ENCODE measurements at places on chromosomes 3 and 15. TPM values are rescaled to one million over a fixed set of nuclear protein-coding genes. Genes with fewer than 3 reads are reported as not detected.

The LYZL4 gene
- total RNA-seq = not detected

The CCR8 gene
- total RNA-seq = not detected

The HGD gene
- 0.69 TPM for total RNA-seq

The LRRN1 gene
- total RNA-seq = 0.83 TPM

The IL5RA gene
- total RNA-seq = 0.13 TPM

The NR1I2 gene
- 0.46 TPM for total RNA-seq

The TJP1 gene
- total RNA-seq = 84.0 TPM

The KNG1 gene
- not detected for total RNA-seq

- DNase-seq = no peak
Measured at GRCh38 chr15:85974348-85974705, 105.3 kb upstream of the AGBL1 start.

DNA sequence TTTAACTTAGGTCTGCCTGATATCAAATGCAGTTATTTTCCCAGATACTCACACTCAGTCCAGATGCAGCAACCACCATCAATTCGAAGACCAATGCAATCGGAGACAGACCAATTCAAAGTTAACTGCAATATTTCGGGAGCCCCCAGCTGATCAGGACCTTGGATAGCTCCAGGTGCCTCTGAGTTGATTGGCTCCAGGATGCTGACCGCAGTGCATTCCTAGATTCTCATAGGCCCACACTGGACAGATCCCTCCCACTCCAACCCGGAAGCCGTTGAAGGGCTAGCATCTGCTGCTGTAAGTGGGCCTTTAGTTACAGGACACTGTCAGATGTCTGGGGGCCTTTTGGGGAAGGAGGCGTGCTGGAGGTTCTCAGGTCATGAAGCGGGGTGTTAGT lies 89.5 kb upstream of the ATP2B2 start:
- DNase-seq = no peak

GRCh38 chr3:42051384-42052131 lies 39.6 kb upstream of the TRAK1 start:
- DNase-seq = no peak

DNA sequence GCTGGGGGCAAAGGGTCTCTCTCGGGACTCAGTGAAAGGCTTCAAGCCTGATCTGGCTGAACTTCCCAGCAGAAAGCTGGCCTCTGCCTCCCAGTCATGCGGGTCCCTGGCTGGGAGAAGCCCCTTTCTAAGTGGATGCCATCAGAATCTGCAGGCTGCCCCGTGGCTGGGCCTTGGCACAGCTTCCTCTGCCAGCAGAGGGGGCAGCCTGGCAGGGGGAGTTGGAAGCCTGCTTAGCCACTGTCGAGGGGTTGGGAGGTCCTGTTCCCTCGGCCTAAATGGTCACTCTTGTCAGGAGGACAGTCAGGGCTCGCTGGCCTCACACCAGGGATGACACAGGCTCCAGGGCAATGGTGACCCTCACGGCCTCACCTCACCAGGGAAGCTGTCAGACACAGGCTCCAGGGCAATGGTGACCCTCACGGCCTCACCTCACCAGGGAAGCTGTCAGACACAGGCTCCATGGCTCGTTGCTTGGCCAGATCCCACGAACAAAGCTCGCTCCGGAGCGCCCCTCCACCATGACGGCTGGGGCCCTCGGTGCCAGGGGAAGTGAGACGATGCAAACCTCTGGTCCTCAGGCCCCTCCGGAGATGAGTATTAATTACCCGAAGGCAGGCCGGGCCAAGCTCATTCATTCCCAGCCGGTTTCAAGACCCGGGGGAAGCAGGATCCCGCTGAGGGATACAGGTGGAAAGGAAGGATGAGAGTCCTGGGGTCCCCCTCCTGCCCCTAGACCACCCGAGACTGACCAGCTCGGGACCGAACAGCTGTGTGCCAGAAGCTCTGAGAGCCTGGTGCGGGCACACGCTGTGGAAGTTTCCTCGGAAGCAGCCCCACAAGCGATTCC lies 151.0 kb downstream of the CHSY1 start:
- no peak for DNase-seq

DNA sequence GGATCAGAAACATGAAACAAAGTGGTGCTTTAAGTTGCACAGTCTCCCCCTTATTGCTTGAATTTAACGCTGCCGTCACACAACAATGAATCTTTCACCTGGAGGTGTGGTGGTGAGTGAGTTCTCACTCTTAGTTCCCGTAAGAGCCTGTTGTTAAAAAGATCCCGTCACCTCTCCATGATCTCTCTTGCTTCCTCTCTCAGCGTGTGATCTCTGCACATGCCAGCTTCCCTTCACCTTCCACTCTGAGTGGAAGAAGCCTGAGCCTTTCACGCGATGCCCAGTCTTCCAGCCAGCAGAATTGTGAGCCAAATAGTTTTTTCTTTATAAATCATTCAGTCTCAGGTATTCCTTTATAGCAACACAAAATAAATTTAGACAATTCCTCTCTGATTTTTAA lies 136.7 kb upstream of the CHL1 start:
- no peak for DNase-seq

GRCh38 chr3:178684881-178685590 lies 148.8 kb downstream of the KCNMB2 start:
- no peak for DNase-seq

- DNase-seq = no peak
Measured at GRCh38 chr3:155502630-155503029, 209.1 kb upstream of the STRIT1 start.

- DNase-seq = no peak
Measured at GRCh38 chr3:183774631-183775030, 50.7 kb downstream of the MAP6D1 start.

DNA sequence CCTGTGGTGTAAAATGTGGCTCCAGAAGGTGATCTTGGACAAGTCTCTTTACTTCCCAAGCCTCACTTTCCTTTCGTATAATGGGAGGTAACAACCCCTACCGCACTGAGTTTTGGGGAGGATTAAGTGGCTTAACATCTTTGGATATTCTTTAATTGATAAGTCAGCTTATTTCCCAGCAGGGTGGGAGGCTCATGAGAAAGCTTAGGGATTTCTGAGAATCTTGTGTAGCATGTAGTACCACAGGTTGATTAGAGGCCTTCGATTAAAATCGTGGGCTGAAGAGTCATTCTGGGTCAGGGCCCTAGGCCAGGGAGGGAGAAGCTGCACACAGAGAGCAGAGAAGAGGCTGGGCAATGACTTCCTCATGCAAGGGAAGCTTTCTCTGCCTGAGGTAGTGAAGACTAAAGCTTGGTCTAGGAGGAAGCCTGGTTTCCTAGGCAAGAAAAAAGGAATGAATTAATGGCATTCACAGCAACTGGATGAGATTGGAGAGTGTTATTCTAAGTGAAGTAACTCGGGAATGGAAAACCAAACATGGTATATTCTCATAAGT lies 1.5 kb upstream of the NMNAT3 start:
- no peak for DNase-seq

GRCh38 chr15:31526916-31527690 lies 200.5 kb downstream of the KLF13 start:
- DNase-seq = no peak

GRCh38 chr3:168989396-168989795 lies 674.1 kb downstream of the MECOM start:
- no peak for DNase-seq

GRCh38 chr3:30518181-30518864 lies 88.1 kb upstream of the TGFBR2 start:
- DNase-seq = no peak

DNA sequence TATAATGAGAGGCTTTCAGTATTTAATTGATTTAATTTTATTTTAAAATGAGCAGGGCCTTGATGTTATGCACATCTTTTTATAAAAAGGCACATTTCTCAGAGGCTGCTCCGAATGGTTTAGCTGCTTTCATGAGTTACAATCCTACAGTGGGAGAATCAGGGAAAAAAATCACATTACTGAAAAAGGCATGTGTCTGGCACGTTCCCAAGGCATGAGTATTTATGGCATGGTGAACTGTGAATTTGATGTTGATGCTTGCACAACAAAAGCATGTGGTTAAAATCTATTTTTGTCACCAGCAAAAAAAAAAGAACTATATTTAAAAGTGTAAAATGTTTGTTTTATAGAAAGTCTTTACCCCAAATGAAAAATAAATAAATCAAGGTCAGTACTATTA lies 485.2 kb upstream of the ROBO2 start:
- no peak for DNase-seq

DNA sequence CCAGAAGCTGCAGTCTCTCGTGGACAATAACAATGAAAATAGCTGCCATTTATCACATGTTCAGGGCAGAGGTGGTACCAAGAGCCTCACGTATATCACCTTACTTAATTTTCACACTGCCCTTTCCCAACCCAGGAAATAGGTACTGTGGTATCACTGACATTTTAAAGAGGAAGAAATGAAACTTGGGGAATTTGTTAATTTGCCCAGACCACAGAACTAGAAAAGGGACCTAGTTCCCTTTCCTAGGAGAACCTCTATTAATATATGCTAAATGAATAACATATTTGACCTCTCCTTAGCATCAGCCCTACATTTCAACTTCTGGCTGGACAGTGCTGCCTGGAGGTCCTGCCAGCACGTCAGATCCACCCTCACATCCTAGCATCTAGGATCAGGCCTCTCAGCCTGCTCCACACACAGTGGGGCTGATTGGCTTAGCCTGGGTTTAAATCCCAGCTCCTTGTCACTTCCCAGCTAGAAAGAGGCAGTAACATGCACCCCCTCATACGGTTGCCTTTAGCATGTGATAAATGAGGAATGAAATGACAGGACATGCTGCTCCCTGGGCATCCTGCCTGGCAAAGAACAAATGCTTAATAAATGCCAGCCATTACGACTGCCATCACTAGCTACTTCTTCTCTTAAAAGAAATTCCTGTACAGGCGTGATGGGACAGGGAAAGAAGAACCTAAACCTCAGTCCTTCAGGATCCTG lies 95.1 kb upstream of the TNFAIP8L3 start:
- no peak for DNase-seq

- DNase-seq = no peak
Measured at GRCh38 chr15:52670087-52670486, 9.1 kb downstream of the ATOSA start.

GRCh38 chr15:38530113-38530512 lies 34.5 kb downstream of the RASGRP1 start:
- no peak for DNase-seq
